Activated naive CD4-positive, alpha-beta T cell treated with anti-CD3 and anti-CD28 coated beads, Interleukin-2, amount 50 U/mL, for 72 hours (primary cell): ENCODE measurements at places on chromosomes 7 and 10.

- DNase-seq = no peak
Observed at GRCh38 chr10:8502573-8502972, 448.1 kb downstream of the GATA3 start.

GRCh38 chr7:158821171-158822031, 7.9 kb downstream of the ESYT2 start:
- no peak for DNase-seq

- no peak for DNase-seq
Observed at GRCh38 chr7:102287111-102287980, 678 bp downstream of the SH2B2 start.

DNA sequence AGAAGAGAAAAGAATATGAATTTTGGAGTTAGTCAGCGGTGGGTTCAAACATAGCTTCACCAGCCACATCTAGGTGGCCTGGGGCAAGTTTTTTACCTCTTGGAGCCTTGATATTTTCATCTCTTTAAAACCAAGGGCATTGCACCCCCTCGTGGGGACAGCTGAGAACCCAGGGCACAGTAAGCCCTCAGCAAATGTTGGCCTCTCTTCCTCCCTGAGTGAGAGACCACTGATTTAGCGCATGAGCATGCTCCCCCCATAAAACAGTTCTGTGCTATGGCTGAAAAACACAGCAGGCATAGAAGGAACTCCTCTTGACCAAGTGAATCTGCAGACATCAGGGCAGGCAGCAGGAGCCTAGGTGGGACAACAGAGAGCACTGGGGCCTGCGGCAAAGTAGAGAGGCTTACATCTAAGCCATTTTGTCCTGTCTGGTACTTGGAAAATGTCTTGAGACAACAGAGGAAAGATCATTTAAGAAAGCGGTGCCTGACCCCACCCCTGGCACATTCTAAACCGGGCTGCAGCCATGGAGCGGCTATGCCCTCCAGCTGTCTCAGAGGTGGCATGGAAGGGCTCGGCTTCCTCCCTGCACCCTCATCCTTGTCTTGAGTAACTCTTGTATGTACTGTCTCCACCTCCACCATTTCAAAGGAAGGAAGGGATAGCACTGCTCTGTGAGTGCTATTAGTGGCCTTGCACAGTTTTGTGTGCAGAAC, 94.7 kb downstream of the ARHGAP22 start:
- DNase-seq = no peak

DNA sequence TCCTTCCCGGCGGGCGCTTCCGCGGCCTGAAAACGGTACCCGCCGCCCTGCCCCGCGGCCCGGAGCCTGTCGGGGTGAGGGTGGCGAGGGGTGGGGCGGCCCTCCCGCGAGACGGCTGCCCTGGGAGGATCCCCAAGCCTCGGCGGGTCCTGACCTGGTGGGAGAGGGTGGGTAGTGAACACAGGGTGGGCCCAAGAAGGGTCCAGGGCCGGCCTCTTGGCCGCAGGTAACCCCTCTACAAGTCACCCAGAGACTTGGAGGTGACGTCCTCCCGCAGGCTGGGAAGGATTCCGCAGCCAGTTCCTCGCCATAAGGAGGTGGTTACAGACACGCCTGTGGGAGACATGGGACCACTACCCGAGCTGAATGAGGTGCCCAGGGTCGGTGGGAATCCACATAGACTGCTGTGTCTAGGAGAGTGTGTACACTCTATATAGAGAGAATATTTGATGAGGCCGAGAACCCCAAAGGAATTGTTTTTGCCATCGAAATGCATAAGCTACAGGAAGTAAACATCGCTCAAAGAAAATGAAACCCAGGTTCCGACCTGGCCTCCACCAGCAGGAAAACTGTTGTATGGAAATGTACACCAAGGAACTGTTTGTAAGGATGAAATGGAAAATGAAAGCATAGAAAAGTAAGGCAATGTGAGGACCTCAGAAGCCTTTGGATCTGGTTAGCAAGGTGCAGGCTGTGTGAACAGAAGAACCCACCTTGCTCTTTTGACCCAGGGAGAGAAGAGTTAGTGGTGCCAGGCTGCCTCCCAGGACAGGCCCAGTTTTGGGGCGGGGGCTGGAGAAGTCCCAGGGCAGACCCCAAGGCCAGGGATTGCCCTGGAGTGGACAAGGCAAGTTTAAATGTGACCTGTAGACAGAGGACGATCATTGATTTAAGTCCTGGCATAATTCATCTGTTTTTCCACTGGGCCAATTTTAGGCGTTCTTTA, 659 bp downstream of the OPTN start:
- peak; percentile 60 for DNase-seq

GRCh38 chr10:49649294-49649693, 30.2 kb upstream of the C10orf53 start:
- DNase-seq = peak; percentile 55

GRCh38 chr7:93008833-93009232, 108.9 kb downstream of the SAMD9 start:
- DNase-seq = no peak
